Right cardiac atrium (tissue), 5 donors: ENCODE measurements at places on chromosomes 5 and 9. TPM values are rescaled to one million over a fixed set of nuclear protein-coding genes. Genes with fewer than 3 reads are reported as not detected.

ZNF474 gene
- not detected for polyA plus RNA-seq

GARIN3 gene
- polyA plus RNA-seq = not detected

CTNND2 gene
- polyA plus RNA-seq = 4.1 TPM

ARL14EPL gene
- polyA plus RNA-seq = not detected

WDR36 gene
- polyA plus RNA-seq = 4.5 TPM

DMGDH gene
- 1.9 TPM for polyA plus RNA-seq

KCTD16 gene
- polyA plus RNA-seq = 0.07 TPM

ECPAS gene
- 24.3 TPM for polyA plus RNA-seq

ST8SIA4 gene
- 0.84 TPM for polyA plus RNA-seq

TAS2R1 gene
- polyA plus RNA-seq = not detected

PCDHGB6 gene
- polyA plus RNA-seq = 3.1 TPM
